ENCODE measurements at places on chromosomes 6 and 20. TPM values are rescaled to one million over a fixed set of nuclear protein-coding genes. Genes with fewer than 3 reads are reported as not detected.

GRCh38 chr6:119071576-119071975 is 6.9 kb downstream of the FAM184A start:
- DNase-seq: no peak

GRCh38 chr6:107621229-107621937 is 131.5 kb downstream of the SOBP start:
- no peak for DNase-seq

RGS17 gene
- polyA plus RNA-seq: 2.7 TPM

DNA sequence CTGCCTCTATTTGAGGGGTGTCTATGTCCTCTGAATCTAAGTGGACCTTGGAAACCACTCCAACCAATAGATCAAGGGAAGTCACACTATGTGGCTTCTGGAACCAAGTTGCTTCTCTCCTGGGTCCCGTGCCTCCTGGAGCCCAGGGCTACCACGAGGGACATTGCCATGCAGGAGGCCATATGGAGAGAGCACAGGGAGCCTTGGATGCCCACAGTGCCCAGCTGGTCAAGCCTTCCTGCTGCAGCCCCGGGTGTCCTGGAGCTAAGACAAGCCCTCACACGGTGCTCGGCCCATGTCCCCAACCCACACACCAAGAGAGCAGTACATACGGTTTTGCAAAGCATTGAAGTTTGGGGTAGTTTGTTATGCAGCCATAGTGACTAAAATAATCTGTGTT is 231.6 kb downstream of the SYNDIG1 start:
- DNase-seq: no peak

GRCh38 chr6:156205678-156206077 is 571.5 kb upstream of the ARID1B start:
- no peak for DNase-seq

DNA sequence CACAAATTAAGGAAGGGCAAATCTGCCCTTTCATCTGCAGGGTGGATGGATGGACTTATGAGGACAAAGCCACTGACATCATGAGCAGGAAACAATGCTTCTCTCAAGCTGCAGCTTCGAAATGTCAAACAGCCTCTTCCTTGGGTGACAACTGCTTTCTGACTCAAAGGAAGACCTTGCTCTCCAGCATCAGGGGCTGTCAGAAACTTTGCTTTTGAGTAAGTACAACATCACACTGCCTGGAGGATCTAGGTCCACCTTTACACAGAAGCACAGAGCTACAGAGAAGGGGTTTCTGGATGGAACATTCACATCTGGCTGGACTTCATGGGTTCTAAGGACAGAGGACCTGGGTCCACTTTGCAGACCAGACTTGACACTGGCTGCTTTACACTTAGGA is 5.9 kb downstream of the CST1 start:
- DNase-seq: no peak

GRCh38 chr20:63292292-63292701 is 689 bp upstream of the COL20A1 start:
- DNase-seq: no peak

GRCh38 chr6:136553166-136553787 is 3.1 kb upstream of the MAP7 start:
- DNase-seq: no peak

Data from left lung (tissue), 14 donors.